ENCODE measurements at places on chromosomes 3 and 15.

GRCh38 chr15:79308874-79309273 is 2.0 kb upstream of the TMED3 start:
- DNase-seq, result no peak

DNA sequence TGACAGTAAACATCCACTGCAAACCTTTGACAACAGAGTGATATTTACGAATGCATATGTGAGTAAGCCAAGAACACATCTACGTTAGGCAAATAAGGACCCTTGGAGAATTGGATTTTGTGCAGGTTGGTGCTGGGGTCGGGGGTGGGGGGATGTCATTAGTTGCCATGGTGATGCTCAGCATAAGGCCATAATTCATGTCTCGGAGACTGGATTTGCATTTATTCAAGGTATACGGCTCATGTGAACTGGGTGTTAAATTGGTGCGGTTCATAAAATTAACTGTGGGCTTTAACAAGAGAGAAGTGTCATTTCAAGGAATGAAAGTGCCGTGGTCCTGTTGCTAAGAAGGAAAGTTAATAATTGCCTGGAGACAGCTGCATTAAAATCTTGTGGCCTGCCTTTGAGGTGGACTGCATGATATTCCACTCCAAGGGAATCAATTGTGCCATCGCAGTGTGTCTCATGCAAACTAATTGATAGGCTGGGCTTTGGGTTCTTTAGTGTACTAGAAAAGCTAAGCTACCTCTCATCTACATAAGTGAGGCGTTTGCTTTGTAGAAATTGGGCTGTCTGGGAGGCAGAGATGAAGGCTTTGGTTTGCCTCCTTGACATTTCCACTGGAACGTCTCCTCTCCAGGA is 228.9 kb upstream of the FEZF2 start:
- no peak for DNase-seq

DNA sequence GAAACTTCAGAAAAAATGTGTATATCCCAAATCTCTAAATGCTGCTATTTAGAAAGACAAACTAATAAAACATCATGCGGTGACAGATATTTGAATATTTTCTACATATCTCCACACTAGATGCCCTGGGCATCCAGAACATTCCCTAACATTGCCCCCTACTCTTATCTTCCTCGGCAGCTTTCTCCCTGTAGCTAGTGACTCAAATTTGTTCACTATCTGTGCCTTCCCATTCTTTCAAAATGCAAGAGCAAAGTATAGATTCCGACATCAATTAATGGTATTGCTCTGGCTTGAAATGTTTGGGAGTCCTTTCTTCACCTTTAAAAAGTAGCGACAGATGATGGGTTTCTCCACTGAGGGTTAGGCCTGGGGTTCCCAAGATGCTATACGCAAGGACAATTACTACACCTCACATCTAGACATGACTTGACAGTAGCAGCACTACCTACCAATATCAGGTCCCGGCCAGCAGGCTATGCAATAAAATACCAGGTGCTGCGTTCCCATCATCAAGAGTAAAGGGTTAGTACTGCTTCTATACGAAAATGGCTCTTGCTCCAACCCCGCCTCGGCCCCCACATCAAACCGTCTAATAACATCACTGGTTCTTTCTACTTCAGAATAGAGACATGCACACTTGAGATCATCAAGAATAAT is 631 bp downstream of the UBR1 start:
- peak; percentile 23 for DNase-seq

- DNase-seq, result no peak
Observed at GRCh38 chr3:11915621-11916424, 69.1 kb upstream of the TAMM41 start.

DNA sequence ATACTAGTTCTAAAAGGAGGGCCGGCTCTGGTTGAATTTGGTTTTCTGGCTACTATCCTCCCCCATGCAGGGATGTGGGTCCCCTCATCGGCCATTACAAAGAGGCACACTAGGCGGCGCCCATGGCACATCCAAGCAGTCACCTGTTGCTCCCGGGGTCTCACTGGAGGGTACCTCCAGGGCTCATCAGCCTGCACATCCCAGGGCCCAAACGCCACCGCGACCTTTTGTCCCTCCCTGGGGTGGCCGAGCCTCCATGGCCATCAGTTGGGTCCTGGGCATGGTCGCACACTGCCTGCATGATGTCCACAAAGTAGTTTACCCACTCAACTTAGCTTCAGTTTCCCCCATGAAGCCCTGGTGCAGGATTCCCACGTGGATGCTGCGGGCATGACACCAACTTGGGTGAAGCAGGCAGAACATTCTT is 28.3 kb downstream of the IDH3A start:
- DNase-seq, result peak; percentile 50

DNA sequence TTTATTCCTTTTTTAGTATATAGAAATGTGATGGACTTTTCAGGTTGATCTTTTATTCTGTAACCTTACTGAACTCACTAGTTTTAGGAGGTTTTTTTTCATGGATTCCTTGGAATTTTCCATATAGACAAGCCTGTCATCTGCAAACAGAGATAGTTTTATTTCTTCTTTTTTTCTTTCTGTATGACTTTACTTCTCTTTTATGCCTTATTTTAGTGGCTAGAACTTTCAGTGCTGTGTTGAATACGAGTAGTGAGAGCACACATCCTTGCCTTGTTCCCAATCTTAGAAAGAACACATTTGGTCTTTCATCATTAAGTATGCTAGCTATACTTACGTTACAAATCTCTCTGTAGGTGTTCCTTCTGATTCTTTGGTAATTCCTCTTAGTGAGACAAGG is 336.5 kb downstream of the PTPRG start:
- DNase-seq, result no peak

DNA sequence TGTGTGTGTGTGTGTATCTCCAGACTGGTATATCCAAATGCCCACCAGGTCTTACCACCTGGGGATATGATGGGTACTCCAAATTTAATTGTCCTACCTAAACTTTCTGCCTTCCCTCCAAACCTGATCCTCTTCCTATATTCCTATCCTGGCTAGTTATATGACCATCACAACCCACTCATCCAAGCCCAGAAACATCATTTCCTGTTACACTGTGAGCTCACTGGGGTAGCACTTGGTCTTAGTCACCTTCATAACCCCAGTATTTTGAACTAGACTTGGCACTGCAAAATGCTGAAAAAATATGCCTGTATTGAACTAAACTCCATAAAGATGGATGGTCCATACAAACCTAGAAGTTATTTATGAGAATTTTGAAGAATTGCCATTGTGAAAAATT is 178.8 kb upstream of the EIF1B start:
- peak; percentile 70 for DNase-seq

DNA sequence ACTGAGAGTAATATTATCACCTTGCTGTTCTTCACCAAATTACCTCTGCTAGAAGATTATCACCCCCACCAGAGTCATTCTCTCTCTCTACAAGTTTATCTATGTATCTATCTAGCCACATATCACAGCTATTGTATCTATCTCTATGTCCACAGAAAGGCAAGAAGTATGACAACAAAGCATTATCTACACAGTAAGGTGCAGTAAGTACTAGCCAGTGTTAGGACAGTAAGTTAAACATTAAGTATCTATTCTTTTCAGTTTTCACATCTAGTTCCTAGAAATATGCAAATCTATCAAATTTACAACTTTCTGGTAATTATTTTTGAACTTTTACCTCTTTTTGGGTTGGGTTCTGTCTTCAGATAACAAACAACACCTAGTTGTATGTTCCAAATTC is 26.5 kb upstream of the XXYLT1 start:
- no peak for DNase-seq

GRCh38 chr3:100266531-100266930 is 5.7 kb downstream of the TBC1D23 start:
- DNase-seq, result no peak

Measured in ELR (cell line).